ENCODE measurements at places on chromosomes 3 and 15. TPM values are rescaled to one million over a fixed set of nuclear protein-coding genes. Genes with fewer than 3 reads are reported as not detected.

The PPP2R3A gene
- 14.3 TPM for total RNA-seq

The LTK gene
- total RNA-seq, result 7.9 TPM

The STRA6 gene
- total RNA-seq, result 1.8 TPM

The DNAH12 gene
- total RNA-seq, result 0.41 TPM

The CCDC13 gene
- 0.33 TPM for total RNA-seq
